ENCODE measurements at places on chromosomes 3 and 15.

GRCh38 chr3:43286841-43287499 lies 630 bp downstream of the SNRK start:
- peak; percentile 19 for DNase-seq

GRCh38 chr3:20666091-20666490 lies 480.1 kb upstream of the SGO1 start:
- DNase-seq: no peak

DNA sequence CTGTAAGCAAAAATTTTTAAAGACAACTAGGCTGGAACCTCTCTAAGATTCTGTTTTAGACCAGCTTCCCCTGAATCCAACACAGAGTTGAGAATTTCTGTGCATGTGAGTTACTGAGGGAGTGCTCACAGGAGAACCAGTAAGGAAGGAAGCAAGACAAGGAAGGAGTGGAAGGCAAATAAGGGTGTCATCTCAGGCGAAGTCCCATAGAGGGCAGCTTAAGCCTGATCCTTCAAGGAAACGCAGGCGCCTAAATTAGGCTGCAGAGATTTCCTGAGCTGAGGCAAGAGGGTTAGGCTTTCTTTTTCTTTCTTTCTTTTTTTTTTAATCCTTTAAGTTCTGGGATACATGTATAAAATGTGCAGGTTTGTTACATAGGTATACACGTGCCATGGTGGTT lies 36.2 kb upstream of the COL6A6 start:
- DNase-seq: peak; percentile 35

GRCh38 chr15:29613951-29614382 lies 208.3 kb downstream of the TJP1 start:
- no peak for DNase-seq

GRCh38 chr3:81666502-81667121 lies 94.8 kb downstream of the GBE1 start:
- peak; percentile 17 for DNase-seq

- DNase-seq: peak; percentile 10
These were observed 1141.6 kb downstream of the IGSF11 start for GRCh38 chr3:117893001-117893400.

GRCh38 chr3:123799544-123800361 lies 84.4 kb downstream of the MYLK start:
- DNase-seq: peak; percentile 90

- no peak for DNase-seq
These were observed 115.8 kb downstream of the NEK10 start for GRCh38 chr3:27253391-27253790.

All from kidney tubule cell (primary cell).